GM12864 (cell line): ENCODE measurements at places on chromosomes 2 and 18.
A peak's percentile ranks its signal among the peaks of the same experiment; 100 is the strongest.

DNA sequence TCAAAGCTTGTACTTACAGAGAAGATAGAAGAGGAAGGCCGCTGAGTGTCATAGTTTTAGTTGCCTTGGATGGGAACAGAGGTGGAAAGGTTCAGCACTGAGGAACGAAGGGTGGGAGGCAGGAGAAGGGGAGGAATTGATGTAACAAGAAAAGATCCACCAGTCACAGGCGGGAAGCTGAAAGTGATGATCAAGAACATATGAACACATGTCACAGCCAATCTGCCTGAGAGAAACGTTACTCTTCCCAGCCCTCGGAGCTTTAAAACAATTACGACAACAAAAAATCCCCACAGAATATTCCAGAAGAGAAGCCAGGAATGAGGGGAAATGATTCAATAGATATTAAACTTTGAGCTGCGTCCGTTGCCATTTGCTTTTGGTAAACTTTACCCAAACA, 87.1 kb downstream of the TSHZ1 start:
- no peak for DNase-seq

GRCh38 chr2:158953926-158954763, 14.3 kb upstream of the TANC1 start:
- no peak for DNase-seq

- no peak for DNase-seq
Measured at GRCh38 chr2:33146102-33146501, 199.3 kb downstream of the LTBP1 start.

GRCh38 chr2:190320696-190321095, 1.1 kb upstream of the HIBCH start:
- DNase-seq = no peak

GRCh38 chr2:174535757-174536703, 49.2 kb upstream of the GPR155 start:
- DNase-seq = no peak

- DNase-seq = no peak
Measured at GRCh38 chr2:234031207-234031606, 19.3 kb upstream of the SPP2 start.

DNA sequence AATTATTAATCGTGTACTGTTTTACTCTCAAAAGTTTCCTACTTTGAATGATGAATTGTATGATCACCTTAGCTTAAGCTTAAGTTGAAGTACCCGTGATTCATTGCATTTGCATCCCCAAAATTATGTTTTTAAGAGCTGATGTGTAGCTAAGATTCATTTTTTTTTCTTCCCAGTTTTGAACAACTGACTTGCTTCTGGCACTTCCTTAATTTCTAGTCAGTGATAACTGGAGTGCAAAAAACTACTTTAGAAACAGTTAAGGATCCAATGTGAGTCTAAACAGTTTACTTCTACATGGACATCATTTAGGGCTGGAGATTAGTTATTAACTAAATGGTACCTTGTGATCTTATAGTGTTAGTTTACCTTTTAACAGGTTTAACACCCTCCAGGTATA, 124.0 kb upstream of the CAVIN2 start:
- no peak for DNase-seq

- DNase-seq = no peak
Measured at GRCh38 chr2:202327858-202328257, 48.3 kb upstream of the BMPR2 start.

DNA sequence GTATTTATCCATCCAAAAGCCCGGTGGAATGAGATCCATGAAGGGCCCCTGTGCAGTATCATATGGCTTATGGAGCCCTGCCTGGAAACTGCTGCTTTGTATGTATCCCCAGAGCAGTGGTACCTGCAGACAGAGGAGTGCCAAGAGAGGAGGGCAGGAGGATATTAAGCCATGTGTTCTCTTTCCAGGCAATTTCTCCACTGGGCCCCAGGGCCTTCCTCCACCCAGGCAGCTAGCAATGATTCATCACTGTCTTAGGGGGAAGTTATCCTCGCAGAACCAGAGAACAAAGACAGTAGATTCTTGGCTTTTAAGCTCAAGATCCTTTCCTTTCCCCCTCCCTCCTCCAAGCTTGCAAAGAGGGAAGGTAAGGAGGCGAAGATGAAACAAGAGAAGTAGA, 98.1 kb downstream of the LRRC30 start:
- no peak for DNase-seq

GRCh38 chr2:215847718-215848117, 165.6 kb downstream of the MREG start:
- no peak for DNase-seq

DNA sequence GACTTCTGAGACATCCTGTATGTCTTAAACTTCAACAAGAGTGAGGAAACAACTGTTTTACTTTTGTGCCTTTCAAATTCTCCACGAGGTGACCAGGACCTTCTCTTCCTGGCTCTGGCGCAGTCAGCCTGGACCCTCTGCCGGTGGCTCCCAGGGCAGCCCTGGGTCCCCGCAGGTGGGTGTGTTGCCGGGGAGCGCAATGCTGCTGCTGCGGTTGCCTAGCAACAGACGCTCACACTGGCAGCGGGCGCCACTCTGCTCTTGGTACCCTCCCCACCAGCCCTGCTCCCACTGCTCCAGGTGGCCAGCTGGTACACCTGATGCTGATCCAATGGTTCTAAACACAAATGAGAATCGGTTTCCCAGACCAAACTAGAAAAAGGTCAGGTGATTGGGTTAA, 58.7 kb downstream of the GNAL start:
- DNase-seq = no peak

DNA sequence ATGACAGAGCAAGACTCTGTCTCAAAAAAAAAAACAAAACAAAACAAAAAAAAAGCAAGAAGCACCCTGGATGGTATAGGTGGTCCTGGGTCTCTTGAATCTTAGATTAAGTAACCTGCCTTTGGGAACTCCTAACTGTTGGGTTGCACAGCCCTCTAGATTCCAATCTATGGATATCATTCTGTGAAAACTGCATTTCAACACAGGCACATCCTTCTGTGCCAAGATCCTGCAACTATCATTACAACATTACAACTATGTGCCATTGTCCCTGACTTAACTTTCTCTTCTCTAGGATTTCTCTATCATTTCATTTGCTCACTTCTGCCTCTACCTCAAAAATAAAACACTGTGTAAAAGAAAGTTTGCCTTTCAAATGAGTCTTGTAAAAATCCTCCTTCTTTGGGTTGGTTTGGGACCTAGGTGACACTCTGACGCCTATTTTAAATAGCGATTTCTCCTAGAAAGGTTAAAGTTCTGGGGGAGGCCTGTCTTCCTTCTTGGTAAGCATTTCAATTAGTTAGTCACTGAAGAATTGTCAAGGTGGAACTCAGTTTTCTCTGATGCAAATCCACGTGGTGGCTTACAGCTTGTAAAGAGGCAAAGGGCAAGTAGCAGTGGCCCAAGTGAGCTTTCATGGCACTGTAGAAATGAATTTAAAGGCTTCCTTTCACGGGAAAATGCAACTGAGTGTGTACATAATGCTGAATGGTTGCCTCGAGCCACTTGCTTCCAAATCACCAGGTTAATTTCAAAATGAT, 9.2 kb downstream of the LGALSL start:
- no peak for DNase-seq

DNA sequence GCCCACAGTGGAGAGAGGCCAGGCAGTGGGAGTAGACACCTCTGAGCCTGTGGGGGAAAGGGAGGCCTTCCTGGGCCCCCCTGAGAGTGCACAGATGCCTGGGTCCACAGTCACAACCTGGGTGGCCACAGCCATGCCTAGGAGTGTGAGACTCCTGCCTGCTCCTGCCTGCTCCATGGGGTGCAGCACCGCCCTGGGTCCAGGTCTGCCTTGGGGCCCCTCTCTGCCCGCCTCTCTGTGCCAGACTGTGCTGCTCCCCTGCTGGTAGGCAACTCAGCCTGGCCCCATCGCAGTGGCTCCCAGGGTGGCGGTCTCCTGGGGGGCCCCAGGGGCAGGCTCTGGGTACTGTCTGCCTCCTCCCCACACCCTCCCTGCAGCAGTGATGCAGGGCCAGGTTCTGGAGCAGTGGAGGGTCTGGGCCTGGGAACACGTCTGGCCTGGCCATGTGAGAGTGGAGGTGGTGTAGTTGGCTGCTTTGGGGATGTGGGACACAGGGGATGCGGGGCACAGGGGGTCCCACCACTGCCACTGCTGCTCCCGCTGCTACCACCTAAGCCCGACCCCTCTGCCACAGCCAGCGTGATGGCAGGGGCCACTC, 60.1 kb upstream of the DLX2 start:
- no peak for DNase-seq

- no peak for DNase-seq
Measured at GRCh38 chr18:56028514-56028913, 440.5 kb upstream of the TCF4 start.

DNA sequence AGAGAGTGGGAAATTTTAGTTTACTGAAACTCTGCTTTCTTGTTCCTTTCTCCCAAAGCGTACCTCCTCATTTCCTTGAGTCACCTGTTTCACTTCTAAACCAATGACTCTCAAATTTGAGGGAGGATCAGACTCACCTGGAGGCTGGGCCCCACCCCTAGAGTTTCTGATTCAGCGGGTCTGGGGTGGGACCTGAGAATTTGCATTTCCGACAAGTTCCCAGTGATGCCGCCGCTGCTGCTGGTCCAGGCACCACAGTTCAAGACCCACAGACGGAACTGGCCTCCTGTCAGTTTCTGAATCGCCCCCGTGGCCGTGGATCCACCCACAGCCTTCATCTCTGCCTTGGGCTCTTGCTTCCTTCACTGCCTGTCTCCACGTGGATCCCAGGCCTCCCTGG, 44.9 kb upstream of the PELI1 start:
- DNase-seq = no peak

DNA sequence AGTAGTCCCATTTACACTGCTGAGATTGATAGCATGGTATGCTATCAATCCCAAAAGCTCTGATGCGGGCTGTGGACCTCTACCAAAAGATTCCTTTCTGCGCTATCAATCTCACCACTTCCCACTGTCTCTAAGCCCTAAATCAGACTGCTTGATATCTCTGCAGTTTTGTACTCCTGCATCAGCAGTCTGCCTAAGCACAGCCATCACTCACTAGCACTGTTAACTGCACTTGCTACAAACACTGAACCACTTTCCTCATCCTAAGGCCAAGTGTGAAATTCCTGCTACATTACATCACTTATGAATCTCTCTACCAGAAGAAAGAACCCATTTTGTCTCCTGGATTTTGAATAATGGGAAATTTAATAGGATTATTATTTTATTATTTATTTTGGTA, 237.0 kb downstream of the HNMT start:
- no peak for DNase-seq

- DNase-seq = no peak
Measured at GRCh38 chr2:49306925-49307324, 152.6 kb upstream of the FSHR start.

- no peak for DNase-seq
Measured at GRCh38 chr2:84880645-84881521, at the start of gene TRABD2A. Gene TRABD2A, minus strand, starts transcription at chr2:84881084. Its CDS starts 45 bp downstream, at chr2:84881039.

DNA sequence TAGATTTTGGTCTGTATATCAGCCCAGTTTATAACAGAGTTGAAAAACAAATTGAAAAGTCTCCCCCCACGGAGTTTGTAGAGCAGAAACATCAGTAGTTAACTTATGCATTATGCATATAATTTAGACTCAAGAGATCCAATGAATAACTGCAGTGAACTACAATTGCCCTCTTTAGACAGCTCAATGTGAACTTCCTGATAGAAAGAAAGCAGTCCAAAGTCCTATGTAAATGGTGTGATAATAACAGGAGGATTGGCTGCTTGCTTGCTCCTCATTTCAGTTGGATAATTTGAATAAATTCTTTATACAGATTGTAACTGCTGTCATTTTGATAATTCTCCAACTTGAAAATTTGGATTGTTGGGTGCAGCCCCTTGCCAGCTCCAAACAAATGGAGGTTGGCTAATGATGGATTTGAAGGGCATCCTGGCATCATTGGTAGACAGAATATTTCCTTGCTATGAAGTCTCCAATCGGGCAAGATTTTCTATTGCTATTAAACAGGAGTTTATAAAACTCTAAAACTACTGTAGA, 297.1 kb downstream of the ASXL3 start:
- DNase-seq = no peak

- no peak for DNase-seq
Measured at GRCh38 chr18:57982372-57983021, 61.5 kb upstream of the NEDD4L start.

GRCh38 chr18:47595831-47596501, 334.5 kb downstream of the SMAD2 start:
- peak; percentile 2 for DNase-seq

DNA sequence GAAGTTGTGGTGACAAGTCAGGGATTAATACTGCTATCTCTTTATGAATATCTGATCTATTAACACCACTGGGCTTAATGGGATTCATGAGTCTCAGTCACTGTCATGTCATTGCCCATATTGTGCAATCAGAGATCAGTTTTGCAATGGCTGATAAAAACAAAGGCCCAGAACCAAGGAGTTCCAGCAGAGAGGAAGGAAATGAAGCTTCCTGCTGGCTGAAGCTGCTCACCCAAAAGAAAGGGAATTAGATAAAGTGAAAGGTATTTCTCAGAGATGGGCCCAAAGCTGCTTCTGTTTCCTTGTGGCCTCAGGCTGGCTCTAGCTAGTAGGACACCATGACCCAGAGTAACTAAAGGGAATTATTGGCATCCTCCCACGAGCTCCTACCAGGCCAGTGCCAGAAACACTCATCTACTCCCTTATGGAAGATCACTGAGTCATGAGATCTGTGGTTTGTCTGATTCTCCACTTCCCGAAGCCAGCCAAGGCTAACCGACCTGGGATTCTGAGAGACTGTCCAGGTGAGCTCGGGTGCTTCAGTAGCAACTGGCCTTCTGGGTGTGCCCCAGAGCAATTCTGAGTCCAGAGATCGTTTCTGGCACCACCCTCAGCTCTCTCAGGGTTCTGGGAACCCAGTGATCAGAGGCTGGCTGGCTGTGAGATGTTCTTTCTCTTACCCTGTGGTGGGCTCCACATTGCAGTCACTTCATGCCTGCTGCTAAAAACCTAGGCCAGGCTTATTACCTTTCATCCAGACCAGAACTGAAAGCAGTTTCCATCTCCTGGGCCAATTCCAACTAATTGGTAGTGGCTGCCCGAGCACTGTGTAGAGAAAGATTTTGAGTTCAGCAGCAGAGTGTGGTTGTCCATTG, 129.5 kb upstream of the PELI1 start:
- no peak for DNase-seq

GRCh38 chr2:98234776-98235175, 111.5 kb upstream of the CNGA3 start:
- DNase-seq = no peak

DNA sequence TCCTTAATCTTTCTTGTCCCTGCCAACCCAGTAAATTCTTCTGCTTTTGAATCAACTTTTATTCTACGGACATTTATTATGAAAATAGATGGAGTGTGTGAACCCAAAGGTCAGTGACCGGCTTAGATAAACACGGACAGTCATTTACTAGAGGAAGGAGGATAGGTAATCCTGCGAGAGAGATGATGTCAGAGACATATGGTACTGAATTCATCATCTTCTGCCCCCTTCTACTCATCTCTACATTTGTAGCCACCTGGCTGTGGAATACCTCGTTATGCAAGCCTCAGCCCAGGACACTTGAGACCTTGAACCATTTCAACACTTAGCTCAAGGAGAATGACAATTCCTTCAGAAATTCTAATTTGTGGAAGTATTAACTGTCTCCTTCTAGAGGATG, 443.6 kb downstream of the TDRD15 start:
- no peak for DNase-seq

GRCh38 chr2:195451160-195451559, 205.9 kb upstream of the SLC39A10 start:
- no peak for DNase-seq
